ENCODE measurements at places on chromosomes 12 and 14.

- DNase-seq = no peak
Measured at GRCh38 chr14:32908196-32909084, 30.2 kb upstream of the NPAS3 start.

GRCh38 chr12:60101715-60102114 is 505.9 kb downstream of the SLC16A7 start:
- DNase-seq = no peak

GRCh38 chr12:100114574-100114973 is 28.1 kb downstream of the BLTP3B start:
- DNase-seq = no peak

- DNase-seq = no peak
Measured at GRCh38 chr12:96549341-96549740, 60.0 kb downstream of the CFAP54 start.

- DNase-seq = no peak
Measured at GRCh38 chr12:83110424-83110823, 423.7 kb downstream of the TMTC2 start.

DNA sequence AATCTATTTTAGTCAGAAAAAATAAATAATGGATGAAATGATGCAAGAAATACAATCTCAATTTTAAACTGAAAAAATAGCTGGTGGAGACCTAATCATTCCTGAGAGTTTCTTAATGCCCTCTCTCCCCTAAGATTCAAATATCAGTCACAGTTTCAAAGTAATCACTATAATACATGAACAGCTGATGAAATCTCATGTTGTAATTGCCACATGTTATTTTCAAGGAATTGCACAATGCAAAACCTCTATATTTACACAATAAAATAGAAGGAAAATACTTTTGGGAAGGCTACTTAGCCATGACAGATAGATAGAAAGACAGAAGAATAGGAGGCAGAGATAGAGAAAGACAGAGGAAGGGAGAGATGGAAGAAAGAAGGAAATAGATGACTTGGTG is 18.2 kb downstream of the IFNG-AS1 start:
- no peak for DNase-seq
